CD4-positive, alpha-beta T cell treated with Interleukin-15 for 4 hours (primary cell): ENCODE measurements at places on chromosomes 6 and 20.

DNA sequence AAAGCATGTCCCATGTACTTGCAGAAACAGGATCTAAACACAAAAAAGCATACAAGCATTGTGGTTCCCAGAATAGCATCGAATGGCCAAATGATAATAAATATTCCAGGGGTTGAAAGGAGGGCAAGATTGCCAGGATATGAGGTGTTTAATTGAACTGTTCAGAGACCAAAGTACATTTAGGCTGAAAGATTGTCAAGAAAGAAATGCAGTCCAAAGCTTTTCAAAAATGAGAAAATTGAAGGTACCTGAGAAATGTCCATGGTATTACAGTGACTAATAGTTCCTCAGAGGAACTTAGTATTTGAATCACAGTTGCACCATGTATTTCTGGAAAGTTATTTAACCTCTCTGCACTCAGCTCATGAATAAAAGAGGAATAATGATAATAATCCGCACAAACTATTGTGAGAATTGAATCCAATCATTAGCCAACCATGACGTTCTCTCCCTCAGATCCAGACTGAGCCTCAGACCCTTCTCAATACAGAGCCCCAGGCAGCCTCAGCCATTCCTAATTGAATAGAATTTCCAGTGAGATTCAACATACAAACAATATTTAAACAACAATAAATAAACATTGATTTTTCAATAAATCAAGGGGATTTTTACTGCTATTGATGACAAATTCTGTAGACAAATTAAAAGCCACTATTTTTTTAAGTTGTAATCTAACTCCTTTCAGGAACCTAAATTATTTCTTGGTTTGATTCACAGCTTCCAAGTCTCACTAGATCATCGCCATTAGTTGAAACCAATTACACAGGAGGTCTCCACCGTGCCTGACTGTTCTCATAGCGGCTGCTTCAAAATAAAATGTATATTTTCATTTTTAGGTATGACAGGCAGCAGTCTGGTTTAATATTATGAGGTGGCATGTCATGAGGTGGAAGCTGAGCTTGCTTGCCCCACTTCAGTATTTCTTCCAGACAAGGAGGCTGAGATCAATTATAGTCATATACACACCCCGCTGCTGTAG, 144.3 kb upstream of the TENT5A start:
- DNase-seq: no peak

DNA sequence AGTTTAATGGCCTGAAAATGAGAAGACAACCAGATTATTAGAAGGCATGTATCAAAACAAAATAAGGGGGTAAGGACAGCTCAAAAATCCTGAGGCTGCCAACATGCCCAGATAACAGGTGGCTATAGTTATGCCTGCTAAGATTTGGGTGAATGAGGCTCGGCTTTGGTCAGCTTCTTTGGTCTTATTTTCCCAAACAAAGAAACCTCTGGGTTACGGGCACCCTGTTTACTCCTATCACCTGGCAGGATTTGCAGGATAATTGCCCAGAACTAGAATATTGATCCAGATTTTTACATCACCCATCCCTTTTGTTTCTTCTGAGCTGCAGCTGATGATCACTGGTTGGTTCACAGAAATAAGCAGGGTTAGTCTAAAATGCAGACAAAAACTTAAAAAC, 74.3 kb downstream of the SLC16A10 start:
- DNase-seq: no peak

DNA sequence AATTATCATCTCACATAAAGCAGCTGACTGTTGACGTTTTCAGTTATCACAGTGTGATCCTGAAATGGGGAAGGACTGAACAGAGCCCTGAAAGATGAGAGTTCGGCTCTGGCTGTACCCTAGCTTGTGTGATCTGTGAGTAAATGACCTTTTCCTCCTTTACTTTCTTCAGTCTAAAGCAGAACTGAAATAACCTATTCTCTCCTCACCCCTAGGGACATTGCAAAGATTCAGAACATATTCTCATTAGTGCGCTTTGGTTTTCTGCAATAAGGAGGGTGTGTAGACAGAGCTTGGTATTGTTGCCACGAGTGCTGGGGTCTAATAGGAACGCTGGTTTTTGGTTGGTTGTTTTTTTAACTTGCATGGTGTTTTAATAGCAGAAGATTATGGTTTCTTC, 16.7 kb downstream of the FARS2 start:
- DNase-seq: no peak

DNA sequence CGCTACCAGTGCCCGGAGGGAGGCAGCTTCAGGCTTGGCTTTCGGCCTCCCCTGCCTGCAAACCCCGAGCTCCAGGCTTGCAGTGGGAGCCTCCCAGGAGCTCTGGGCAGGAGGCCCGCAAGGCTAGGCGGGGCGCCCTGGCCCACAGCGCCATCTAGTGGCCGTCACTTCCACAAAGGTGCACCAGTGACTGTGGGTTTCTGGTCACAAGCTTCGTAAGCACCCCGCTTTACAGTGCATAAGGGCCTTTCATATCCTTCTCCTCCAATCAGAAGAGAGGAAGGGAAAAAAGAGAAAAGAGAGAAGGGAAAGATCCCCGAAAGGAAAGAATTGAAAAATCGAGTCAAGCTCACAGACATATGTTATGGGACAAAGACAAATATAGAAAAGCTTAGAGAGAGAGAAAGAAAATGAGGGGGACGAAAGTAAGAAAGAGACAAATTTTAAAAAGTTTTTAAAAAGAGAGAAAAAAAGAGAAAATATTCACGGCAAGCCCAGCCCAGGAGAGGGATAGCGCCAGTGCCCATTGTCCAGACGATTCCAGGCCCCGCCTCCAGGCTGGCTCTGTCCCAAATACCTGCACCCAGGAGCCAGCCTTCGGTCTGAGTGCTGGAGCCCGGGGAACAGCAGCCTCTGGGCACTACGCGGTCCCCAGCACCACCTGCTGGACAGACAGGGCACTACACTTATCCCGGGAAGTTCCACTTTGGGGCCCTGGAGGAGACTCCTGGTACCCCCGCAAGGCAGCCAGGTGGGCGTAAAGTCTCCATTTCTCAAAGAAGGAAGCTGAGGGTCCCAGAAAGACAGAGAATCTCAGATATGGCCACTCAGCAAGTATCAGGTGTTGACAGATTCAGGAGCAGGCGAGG, 207.1 kb downstream of the PREX1 start:
- peak; percentile 57 for DNase-seq

DNA sequence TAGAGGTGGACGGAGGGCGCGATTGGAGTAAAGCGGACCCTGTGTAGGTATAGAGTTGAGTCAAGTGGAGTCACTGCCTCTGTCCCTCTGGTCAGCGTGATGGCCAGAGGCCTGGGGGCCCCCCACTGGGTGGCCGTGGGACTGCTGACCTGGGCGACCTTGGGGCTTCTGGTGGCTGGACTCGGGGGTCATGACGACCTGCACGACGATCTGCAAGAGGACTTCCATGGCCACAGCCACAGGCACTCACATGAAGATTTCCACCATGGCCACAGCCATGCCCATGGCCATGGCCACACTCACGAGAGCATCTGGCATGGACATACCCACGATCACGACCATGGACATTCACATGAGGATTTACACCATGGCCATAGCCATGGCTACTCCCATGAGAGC, 479 bp downstream of the SLC39A7 start:
- no peak for DNase-seq

DNA sequence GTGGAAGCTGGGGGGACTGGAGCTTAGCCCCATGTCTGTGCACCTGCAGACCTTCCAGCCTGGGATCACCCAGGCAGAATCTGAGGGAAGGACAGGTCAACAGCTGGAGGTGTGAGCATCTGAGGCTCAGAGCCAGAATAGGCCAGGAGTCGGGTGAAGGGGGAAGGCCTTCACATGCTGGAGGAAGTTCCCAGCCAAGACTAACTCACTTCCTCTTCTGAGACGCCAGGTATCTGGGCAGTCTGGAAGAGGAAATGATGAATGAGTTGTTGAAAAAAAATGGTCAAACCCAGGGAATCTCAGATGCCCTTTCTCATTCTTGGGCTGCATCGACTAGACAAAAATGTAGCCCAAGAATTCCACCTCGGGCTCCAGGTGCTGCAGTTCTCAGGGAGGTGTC, 73.6 kb upstream of the TIAM2 start:
- DNase-seq: no peak

DNA sequence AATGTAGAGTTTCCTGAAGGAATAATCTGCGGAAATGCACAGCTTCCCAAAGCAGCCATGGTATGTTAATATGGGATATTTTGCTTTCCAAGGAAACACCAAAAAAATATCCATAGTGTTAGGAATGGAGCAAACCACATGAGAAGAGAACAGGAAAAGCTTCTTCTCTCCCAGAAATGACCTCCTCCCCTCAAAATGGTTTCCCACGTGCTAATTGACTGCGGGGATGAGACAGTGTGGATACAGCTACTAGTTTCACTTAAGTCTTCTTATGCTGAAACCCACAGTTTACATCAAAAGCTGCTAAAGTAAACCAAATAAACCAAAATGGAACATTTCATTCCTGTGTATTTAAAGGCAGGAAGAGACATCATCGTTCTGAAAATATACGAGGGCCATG, 69.4 kb downstream of the FYN start:
- DNase-seq: no peak

- DNase-seq: no peak
Observed at GRCh38 chr6:138310821-138311220, 66.9 kb upstream of the SMIM28 start.

DNA sequence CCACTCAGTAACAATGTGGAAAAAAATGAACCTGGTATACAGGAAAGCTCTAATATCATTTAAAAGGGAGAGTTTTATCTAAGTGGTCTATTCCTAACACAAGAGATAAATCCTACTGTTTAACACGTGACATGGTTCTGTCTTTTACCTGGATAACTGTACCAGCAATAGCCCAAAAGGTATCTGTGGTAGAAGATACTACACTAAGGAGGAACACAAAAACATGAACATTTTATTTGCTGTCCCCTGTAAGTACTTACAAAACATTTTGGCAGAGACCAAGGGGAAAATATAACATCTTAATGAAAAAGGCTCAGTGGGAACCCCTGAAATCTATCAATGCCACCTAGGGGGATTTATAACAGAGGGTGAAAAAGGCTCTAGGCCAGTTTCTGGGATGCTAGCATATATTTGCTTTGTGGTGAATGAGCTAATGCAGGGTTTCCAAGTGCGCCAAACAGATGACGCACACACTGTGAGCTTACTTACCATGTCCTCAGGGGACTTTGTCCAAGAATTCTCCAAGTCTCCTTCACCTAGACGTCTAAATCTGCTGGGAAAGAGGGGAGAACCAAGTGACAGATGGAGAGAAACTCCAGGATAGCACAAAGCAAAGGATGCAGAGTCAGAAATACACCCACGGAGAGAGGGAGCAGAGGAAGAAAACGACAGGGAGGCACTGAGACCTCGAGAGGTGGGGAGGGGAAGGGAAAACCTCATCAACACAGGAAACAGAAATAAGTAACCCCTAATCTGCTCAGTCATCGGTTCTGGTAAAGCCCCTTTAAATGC, 147.9 kb upstream of the PRND start:
- no peak for DNase-seq

DNA sequence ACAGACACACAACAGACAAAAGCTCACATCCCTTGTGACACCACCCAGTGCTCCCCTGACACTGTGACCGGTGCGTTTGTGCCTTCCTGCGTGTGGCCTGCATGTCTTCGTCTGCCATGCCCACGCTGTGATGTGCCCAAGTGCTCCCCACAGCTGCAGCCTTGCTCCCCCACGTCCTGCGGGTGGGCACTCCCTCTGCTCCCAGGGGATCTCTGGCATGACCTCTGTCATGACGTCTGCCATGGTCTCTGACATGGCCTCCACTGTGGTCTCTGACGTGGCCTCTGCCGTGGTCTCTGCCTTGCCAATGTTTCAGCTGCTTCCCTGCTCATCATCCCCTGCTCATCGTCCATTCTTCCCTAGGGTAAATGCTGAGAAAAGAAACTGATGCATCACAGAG, 200.9 kb downstream of the DLL1 start:
- DNase-seq: no peak

- no peak for DNase-seq
Observed at GRCh38 chr6:15498640-15499039, 164.2 kb downstream of the DTNBP1 start.
